ENCODE measurements at places on chromosomes 7 and 10.

DNA sequence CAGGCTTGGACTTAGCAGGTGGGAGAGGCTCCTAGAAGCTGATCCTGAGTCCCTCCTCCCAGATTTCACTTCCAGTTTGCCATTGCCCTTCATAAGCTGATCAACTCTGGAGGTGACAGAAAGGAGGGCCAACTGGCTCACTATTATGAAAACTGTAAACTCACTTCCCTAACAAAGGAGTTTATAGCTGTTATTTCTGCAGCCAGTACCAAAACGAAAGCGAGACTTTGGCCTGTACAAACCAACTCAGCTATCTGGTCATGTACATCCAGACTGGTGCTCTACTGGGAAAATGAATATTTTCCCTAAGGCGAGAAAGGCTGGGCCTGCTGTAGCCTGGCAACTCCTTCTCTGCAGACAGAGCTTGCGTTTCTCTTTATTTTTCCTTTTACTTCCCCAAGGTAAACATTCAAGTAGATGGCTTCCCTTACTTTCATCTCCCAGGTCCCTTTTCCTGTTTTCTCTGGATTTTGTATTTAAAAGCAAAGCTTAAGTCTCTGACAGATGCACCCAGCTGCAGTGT is 54.7 kb downstream of the GALNT17 start:
- no peak for DNase-seq

- no peak for DNase-seq
Observed at GRCh38 chr10:108850138-108850854, 1073.0 kb downstream of the XPNPEP1 start.

DNA sequence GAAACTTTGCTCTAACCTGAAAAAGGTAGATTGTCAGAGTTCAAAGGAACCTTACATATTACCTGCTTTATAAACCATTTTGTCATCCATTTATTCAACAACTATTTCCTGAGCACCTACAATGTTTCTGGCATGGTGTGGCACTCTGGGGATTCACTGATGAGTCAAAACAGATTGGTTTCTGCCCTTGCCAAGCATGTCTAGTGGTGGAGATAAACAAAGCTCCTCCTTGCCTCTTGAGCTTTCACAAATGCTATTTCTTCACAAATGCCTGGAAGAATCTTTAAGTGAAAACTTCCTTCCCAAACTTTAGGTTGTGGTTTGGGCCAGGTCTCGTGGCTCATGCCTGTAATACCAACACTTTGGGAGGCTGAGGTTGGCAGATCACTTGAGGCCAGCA is 85.1 kb upstream of the RELN start:
- DNase-seq, result no peak

- no peak for DNase-seq
Observed at GRCh38 chr10:126504063-126504760, 115.9 kb upstream of the ADAM12 start.

- DNase-seq, result no peak
Observed at GRCh38 chr7:15199482-15199881, 296.9 kb upstream of the DGKB start.

DNA sequence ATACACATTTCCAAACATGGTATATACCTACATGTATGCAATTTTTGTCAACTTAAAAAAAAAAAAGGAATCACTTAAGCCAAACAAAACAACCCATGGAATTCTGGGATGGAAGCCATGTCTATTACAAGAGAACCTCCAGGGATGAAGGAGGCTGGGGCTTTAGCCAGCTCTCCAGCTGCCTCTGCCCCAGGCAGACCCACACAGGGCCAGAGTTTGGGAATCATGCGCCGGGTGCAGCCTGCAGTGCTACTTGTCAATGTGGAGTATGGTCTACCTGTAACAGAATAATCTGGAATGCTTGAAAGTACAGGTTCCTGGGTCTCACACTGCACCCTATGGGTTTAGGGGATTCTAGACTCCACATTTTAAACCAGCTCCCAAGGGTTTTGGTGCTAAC is 10.8 kb downstream of the ATP6V0E2 start:
- DNase-seq, result no peak

DNA sequence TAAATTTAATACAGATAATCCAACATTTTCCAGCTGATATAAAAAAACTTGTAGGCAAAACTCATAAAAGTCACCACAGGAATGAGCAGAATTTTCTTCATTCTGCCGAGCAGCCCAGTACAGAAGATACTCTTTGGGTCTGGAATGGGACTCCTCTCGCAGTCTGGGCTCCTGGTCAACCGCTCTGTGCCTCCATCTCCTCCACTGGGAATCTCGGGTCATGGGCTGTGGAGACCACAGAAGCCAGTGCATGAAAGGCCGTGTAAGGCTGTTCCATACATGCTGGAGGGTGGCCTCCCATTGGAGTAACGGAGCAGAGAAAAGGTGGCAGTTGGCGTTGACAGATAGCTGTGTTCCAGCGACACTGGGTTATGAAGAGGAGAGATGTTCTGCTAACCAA is 616.4 kb upstream of the MGMT start:
- DNase-seq, result no peak

DNA sequence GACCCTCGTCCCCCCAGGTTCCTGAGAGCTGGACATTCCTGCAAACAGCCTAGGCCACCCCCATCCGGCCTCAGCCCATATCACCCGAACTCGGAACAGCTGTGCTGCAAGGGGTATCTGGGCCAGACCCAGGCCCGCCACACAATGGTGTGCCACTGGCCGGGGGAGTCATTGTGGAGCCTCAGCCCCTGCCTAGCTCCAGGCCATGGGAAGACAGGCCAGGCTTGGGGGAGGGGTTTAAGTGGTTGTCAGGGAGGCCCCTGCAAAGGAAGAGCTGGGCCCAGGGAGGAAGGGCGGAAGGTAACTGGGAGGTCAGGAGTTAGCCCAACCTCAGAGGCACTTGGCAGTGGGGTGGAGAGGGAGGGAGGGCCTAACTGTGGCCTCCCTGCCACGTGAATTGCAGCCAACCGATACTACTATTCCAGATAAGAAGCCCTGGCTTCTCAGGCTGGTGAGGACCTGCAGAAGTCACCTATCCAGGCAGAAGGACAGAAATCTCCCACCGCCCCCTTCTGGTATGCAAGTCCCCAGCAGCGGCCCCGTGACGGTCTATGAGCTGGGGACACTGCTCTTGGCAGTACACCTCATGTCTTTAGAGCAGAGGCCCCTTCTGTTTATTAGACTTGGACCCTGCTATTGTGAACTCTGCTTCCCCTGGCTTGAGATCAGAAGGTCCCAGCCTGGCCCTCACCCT is 26.8 kb downstream of the VSIR start:
- no peak for DNase-seq

GRCh38 chr10:108208732-108209131 is 1044.2 kb upstream of the SORCS1 start:
- no peak for DNase-seq

- no peak for DNase-seq
Observed at GRCh38 chr7:120817851-120818250, 40.1 kb downstream of the TSPAN12 start.

DNA sequence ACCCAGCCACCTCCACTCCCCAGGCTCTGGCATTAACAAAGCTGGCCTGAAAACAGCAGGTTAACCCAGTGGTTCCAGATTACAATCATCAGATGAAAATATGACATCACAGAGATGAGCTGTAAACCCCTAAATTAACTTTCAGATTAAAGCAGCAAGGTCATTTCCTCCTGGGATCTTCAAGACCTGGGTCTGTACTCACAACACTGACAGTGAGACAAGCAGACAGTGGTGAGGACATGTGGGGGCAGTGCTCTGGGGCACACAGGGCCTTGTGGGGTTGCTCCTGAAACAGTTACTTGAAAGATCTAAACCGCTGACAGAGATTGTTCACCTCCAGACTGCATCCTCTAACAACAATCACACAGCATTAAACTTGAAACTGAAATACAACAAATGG is 134.1 kb downstream of the ZNF438 start:
- no peak for DNase-seq

DNA sequence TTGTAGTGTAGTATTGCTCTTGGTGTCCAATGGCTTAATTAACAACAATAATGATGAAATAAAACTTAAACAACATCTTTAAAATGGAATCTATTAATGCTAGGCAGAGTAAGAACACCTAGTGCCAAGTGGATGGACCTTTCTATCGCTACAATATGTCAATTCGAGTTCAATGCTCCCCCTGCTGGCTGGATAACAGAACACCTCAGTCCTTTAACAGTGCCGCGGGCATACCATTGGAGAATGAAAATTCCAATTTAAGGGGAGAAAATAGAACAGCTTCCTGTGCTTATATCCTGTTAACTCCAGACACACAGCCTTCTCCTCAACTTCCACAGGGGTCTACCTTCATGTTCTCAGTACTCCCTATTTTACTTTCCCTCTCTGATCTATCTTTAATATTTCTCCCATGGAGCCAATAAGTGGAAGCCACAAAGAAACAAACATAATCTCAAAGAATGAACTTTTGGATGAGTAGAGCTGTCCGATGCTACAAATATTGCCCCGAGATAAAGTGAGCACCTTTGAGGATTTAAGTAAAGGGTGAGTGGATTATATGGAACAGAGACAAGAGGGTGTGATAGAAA is 41.4 kb downstream of the COL1A2 start:
- DNase-seq, result peak; percentile 15

DNA sequence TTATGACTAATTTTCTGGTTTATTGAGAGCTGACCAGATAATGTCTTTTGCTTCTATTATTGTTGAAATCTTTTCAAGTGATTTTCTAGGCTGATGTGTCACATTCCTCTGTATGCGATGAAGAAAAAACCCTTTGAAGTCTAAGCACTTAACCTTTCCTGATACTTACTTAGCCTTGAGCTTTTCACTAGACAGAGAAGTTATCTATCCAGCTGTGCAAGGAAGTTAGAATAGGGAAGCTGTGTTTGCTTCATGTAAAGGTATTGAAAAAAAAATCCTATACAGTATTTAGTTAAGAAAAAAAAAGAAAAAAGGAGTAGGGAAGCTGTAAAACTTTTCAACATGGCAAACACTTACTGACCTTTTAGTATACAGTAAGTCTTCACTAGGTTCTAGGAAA is 117.6 kb upstream of the DNAJB12 start:
- no peak for DNase-seq

DNA sequence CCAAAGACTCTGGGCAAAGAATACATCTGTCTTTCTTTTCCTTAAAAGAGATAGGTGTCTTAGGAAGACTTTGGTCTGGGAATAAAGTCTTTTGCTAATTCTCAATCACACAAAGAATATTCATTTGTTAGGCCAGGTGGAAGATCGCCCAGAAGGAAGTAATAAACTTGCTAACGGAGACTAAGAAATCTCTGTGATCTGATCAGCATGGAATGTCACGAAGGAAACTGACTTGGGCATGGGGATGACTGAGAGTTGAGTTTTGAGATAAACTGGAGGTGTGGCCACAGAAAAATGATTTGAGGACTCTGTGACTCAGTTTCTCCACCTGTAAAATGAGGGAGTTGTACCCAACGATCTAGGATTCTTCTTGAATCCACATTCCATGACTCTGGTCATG is 161.1 kb upstream of the SVIL start:
- no peak for DNase-seq

- no peak for DNase-seq
Observed at GRCh38 chr7:32513210-32513609, 17.9 kb downstream of the AVL9 start.

DNA sequence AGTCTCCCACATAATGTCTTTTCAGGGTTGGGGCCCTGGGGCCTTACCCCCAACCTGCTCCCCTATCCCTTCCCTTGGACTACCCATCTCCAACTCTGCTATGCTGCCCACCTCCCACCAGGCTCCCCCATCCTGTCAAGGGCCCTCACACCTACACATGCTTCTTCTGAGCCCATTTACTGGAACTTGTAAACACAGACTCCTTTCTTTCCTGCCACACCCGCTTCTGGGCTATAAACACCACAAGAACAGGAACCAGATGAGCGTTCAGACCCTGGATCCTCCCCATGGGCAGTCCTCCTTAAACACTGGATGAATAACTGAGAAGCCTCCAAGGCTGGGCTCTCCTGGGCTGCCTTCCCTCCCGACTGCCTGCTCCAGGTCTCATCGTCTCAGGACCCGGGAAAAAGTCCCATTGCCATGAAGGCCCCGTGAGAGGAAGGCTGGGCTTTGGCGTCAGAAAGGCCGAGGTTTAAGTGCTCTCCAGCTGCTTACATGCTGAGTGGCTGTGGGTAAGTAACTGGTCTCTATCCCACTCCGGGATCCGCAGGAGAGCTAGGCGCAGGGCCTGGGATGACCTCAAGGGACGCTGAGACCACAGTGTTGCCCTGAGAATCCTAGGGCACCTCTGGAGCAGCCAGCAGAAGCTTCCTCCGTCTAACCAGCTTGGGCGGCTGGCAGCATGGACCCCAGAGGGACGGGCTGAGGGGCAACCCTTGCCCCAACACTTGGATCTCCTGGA is 15.6 kb upstream of the CRHR2 start:
- DNase-seq, result no peak

DNA sequence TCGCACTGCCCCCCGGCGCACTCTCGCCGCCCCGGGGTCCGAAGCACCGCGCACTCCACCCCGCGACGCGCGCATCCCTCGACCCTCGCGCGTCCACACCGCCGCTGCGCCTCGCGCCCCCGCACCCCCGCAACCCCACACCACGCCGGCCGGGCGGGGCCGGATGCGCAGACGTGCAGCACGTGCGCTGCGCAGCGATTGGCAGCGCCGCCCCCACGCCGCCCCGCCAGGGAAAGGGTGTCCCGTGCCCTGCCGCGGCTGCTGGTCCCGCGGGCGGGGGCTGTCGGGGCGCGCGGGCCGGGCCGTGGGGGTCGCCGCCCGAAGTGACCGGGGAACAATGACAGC is 53.7 kb upstream of the KDM7A start:
- no peak for DNase-seq

DNA sequence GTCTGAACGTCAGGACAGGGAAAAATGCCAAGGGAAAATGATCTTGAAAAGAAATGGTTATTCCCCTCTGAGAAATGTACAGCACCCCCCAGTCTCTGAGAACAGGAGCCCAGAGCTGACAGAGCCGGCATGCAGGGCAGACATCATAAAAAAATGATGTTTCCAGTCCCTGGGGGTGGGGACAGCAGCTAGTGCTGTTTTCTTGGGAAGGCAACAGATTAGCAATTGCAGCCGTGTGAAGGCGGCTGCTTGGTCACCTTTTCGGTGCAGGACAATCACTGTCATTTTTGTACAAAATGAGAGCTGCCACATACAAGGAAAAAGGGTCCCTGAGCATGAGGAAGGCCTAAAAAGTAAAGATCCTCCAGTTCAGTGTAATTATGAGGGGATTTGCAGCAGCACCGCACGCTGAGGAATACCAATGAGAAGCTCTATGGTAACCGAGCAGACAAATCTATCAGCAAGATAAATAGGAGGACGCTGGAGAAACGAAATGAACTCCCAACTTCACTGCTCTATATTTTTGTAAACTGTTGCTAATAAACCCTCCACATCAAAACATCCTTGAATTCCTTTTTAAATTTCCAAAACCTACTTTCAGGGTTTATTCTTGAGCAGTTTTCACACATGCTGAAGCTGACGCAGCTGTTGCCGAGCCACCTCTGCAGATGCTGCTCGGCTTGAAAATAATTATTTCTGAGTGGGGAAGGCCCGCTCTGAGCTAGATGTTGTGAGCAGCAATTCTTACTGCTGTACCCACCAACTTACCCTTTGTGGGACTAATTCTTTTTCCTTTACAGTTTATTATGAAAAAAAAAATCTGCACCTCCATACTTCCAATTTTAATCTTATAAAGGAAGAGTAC is 98.2 kb upstream of the NEBL start:
- no peak for DNase-seq
